Gastroesophageal sphincter (tissue), 4 donors: ENCODE measurements at places on chromosomes 6 and 20. TPM values are rescaled to one million over a fixed set of nuclear protein-coding genes. Genes with fewer than 3 reads are reported as not detected.
A peak's percentile ranks its signal among the peaks of the same experiment; 100 is the strongest.

Gene TRAPPC3L
- not detected for total RNA-seq

DNA sequence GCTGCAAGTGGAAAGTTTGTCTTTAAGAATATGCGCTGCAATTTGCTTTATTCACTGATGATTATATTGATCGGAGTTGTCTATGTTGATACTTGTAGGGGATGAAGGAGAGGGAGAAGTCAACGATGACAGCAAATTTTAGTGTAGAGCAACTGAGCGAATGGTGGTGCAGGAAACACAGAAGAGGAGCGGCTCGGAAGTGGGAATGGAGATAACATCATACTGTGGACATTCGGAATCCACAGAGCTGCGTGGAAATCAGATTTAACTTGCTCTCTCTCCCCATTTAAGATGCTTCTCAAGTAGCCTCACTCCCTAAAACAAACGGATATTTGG, 722 bp upstream of the TMEM14B start:
- no peak for ATAC-seq

- ATAC-seq = peak; percentile 80
Observed at GRCh38 chr6:112443179-112444065, 96.3 kb downstream of the RFPL4B start.

DNA sequence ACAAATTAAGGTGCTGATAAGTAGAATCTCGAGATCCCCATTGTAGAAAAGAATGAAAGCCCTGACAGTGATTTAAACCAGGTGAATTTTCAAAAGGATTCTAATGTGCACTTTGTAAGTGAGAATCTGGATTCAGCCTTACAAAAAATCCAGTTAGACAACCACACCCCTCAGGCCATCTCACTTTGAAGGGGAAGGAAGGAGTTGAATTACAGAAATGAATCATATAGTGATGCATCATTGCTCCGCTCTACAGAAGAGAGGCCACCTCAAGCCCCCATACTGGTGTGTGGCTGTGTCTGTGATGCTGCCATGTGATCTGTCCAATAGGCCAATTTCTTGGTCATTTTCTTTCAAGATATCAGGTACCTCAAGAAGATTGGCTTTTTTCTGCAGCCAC, 85.5 kb upstream of the NT5E start:
- ATAC-seq = no peak

Gene OPRL1
- total RNA-seq = 1.1 TPM
